Lung microvascular endothelial cell (primary cell): ENCODE measurements at places on chromosomes 12 and 14.

DNA sequence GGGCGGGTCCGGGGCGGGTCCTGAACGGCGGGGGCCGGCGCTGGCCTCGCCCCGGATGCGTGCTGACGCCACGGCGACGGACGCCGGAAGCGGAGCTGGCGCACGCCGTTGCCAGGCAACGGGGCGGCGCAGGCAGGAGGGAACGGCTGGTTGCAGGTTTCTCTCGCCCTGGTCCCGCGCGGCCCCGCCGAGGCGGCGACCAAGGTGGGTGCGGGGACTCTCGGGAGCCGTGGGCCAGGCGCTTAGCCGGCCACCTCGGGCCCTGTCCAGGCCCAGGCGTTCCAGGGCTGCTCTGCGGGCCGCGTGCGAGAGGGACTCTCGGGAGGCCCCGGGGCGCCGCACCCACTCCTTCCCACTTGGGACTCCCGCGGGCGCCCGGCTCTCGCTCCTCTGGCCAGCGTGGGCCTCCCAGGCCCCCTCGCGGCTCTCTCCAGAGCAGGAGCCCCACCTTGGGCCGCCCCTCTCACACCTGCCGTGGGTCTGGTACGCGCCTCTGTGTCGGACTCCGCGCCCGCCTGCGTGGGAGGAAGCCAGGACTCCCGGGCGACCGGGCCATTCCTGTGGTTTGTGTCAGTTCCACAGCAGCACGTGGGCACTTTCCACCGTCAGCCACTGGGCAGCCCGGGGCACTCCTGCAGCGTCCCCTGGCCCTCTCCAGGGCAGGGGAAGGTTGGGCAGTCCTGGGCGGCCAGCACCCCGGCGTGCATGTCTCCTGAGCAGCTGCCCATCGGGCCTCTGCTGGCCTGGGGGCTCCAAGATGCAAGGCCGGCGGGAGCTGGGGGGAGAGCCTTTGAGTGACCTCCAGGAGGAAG, at the start of gene CLBA1:
TSS of gene CLBA1 (plus strand) at position 114 of the 812 bp plus-strand sequence. CDS start at position 758, 644 bp downstream.
- peak; percentile 95 for DNase-seq

DNA sequence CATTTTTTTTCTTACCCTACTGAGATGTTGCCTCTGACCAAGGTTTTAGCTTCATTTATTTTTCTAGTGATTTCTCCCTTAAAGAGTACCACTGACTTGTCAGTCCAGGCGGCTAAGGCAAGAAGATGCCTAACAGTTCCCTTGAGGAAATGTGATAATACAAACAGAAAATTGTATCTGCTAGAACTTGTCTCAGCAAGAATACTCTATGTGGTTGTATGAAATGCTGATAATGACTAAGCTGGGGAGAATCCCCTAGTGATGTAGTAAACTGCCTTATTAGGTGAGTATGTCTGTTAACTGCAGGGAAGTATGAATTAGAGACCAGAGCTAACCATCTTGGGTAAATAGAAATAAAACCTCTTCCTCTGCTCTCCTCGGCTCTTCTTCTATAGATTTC, 6.7 kb downstream of the C12orf54 start:
- DNase-seq: no peak

GRCh38 chr12:98344046-98344930, 171.1 kb upstream of the TMPO start:
- no peak for DNase-seq

DNA sequence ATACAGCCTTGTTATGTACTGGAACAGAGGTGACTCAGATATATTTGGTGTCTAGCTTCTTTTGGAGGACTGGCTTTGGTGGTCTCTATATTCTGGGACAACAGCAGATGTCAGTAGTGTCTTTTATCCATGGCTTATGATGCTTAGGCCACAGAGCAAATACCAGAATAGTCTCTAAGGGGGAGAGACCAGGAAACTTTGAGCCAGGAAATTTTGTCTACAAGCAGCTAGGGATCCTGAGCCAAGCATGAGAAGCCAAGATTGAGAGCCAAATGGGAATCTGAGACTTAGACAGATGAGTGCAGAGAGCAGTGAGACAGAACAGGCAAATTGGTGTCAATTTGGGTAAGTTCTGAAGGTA, 28.4 kb upstream of the PTPRR start:
- peak; percentile 55 for DNase-seq

GRCh38 chr14:69749956-69750355, 17.0 kb upstream of the SRSF5 start:
- DNase-seq: no peak

- DNase-seq: no peak
Observed at GRCh38 chr14:61238611-61239245, 42.4 kb downstream of the TMEM30B start.

DNA sequence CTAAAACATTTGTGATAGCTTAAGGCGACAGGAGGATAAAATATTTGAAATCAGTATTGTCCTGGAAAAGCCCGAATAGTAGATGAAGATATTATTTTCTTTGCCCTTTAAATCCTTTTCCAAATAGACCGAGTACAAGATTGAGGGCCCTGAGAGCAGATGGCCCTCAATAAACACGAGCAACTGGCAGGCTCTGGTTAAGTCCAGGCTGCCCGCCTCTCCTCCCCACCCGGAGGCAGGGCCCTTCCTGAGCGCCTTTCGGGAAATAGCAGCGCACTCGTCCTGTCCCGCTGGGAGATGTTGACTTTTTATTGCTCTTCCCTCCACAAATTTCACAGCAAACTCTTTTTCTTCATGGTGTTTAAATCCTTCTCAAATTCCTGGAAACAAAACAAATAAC, 50.8 kb upstream of the MAX start:
- no peak for DNase-seq

- no peak for DNase-seq
Observed at GRCh38 chr12:109841356-109841755, 8.2 kb upstream of the TRPV4 start.

GRCh38 chr14:101490771-101491170, 70.5 kb upstream of the DIO3 start:
- no peak for DNase-seq

- DNase-seq: no peak
Observed at GRCh38 chr12:65540140-65540539, 261.7 kb downstream of the MSRB3 start.

DNA sequence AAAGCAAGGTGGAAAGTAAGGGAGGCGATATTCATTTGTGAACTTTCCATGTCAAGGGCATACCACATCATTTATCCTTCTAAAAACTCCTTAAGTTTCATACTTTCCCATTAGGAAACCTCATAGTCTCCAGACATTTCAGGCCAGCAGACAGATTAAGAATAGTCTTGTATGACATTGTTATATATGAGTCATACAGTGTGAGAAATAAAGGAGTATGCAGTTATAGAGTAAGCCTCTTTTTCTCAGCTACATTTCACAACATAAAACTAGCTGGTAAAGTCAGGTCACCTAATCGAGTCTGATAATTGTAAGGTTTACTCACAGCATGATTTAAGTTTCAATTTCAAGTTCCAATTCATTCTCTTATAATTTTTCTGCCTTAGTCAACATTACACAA, 164.3 kb downstream of the GRIP1 start:
- DNase-seq: no peak

GRCh38 chr14:74275241-74275841, 27.4 kb downstream of the ABCD4 start:
- DNase-seq: no peak

GRCh38 chr12:3081886-3082285, 4.7 kb downstream of the TSPAN9 start:
- DNase-seq: no peak

DNA sequence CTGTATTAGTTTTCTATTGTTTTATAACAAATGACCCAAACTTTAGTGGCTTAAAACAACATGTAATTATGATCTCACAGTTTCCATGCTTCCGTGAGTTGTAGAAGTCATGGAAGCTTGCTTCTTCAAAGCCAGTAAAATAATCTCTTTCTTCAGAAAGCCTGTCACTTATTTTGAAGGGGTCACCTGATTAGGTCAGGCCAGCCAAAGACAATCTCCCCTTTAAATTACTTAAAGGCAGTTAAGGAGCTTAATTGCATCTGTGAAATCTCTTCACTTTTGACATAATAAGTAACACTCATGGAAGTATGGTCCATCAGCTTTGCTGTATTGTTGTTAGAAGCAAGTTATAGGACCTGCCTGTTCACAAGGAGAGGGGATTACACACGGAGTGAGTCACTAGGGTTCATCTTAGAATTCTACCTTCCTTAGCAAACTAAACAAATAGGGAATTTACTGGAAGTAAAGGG, 89.8 kb downstream of the FAR2 start:
- DNase-seq: peak; percentile 72

DNA sequence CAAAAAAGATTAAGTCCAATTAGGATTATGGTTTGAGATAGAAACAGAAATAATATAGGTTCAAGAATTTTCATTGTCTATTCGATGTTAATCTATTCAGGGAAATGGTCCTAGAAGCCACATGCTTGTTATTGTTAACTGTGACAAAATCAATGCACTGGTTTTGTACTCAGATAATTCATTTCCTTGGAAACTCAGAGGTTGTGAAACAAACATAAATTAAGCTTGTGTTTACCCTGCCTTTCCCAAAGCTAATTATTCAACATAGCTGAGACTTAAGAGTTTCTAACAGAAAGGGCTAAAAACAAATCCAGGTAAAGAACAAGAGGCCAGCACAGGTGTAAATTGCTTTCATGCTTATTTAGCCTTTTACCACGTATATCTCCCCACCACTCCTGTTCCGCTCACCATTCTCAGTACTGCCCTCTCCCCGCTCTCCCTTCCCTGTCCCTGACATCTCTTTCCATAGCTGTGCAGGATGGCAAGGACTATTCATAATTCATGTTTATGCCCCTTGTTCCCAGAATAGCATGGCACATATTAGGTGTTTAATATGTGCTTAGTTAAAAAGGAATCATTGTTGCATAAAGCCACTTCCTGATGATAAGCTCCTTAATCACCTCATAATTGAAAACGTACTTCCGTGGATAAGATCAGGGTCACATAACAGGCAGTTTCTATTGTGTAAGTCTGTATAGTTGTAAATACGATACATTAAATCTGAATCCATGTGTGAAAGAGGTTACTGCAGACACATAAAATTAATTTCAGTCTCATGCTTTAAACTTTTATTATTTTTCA, 131.8 kb upstream of the USP15 start:
- peak; percentile 1 for DNase-seq

GRCh38 chr14:58701604-58702003, 63.8 kb downstream of the DACT1 start:
- no peak for DNase-seq

DNA sequence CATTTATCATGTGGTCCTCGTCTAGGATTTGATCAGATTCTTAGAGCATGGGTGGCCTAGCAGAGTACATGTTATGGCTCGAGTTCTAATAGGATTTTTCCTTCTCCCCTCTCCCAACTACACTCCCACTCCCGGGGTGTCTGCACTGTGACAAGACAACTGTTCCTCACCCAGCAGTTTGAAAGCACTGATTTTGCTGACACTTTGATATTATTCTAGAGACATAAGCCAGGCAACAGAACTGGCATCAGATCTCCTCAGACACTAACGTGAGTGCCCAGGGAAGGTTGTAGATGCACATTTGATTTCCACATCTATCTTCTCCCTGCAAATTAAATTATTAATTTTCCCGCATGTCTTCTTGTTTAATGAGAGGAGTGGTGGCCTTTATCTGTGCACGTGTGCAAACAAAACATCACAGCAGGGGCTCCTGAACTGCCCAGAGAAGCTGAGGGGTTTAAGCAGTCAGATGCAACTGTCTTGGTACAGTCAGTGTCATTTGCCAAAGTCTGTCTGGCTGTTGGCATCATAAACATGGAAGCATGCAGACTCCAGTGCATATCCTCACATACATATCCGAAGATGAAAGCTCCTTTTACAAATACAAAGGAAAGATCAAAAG, 491.8 kb downstream of the NPAS3 start:
- DNase-seq: no peak

- no peak for DNase-seq
Observed at GRCh38 chr12:79552192-79552591, 138.6 kb downstream of the PAWR start.

- DNase-seq: peak; percentile 37
Observed at GRCh38 chr14:102554821-102555819, 37.3 kb upstream of the RCOR1 start.

- DNase-seq: no peak
Observed at GRCh38 chr14:61875483-61875882, 113.3 kb downstream of the SNAPC1 start.

GRCh38 chr14:37142835-37143401, 29.5 kb downstream of the SLC25A21 start:
- peak; percentile 64 for DNase-seq

- DNase-seq: no peak
Observed at GRCh38 chr12:132186208-132186856, 42.1 kb downstream of the NOC4L start.

DNA sequence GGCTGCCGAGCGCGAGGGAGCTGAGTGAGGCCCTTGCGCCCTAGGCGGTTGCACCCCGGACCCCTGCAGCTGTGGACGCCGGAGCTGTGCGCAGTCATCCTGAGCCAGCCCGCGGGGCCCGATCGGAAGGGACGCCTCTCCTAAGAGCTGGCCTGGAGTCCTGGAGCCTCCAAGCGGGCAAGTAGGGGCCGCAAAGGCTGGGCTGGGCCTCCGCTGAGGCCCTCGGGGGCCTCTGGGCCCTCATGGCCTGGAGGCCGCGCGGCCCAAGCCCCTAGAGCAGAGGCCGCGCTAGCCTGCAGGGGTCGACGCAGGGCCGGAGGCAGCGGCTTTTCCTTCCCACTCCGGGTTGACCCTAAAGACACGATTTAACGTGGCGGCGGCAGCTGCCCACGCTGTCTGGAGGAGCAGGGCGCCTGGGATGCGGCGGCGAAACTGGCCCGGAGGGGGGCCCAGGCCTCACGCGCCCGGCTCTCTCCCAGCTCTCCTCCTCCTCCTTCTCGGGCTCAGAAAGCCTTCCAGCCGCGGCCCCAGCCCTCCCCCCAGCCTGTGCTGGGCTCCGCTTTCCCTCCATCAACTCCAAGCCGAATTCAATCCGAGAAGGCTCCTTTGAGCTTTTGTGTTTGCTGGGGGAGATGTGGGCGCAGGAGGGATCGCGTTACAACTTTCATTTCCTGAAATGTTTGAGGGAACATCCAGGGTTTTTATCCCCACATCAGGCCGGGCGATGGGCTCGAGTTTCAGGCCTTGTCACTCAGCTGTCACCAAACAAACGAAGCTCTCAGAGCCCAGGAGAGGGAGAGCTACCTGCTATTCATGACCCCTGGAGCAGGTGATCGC, 11.6 kb downstream of the SIX1 start:
- DNase-seq: no peak

DNA sequence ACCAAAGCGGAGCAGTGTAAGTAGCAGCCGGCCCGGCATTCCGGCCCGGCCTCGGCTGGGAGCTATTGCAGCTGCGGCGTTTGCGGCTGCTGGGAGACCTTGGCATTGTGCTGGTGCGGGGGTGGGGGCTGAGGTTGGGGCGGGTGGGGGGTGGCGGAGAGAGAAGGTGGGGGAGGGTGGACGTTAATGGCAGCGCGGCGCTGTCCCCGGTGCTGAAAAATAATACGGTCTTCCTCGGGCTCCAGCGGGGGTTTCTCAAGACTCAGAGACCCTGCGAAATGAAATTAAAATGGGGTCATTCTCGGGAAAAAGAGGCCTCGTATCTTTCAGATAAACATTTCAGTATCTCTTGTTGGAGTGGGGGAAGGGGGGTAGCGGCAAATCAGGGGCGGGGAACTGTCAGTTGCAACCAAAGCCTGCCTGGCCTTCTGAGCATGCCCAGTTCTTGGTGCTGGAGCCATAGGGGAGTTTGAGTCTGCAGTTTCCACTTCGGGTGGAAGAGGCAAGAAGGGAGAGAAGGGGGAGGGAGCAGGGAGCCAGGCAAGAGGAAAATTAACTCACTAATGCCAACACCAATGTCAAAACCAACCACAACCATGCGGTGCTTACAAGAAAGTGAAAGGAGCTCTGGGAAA, 414 bp downstream of the UNC79 start:
- peak; percentile 4 for DNase-seq
